ENCODE measurements at places on chromosomes 16 and 17. TPM values are rescaled to one million over a fixed set of nuclear protein-coding genes. Genes with fewer than 3 reads are reported as not detected.

ANKS3 gene
- total RNA-seq, result 10.0 TPM

CD79B gene
- total RNA-seq, result 1.5 TPM

KRTAP17-1 gene
- not detected for total RNA-seq

C16orf96 gene
- under 0.01 TPM for total RNA-seq

HELZ gene
- 17.7 TPM for total RNA-seq

SF3B3 gene
- total RNA-seq, result 39.2 TPM

RPL13 gene
- total RNA-seq, result 2,557 TPM

TMIGD1 gene
- total RNA-seq, result not detected

KRTAP3-1 gene
- total RNA-seq, result not detected

FDXR gene
- total RNA-seq, result 12.9 TPM

C16orf92 gene
- not detected for total RNA-seq
